Naive thymus-derived CD4-positive, alpha-beta T cell (primary cell): ENCODE measurements at places on chromosomes 3 and 15. TPM values are rescaled to one million over a fixed set of nuclear protein-coding genes. Genes with fewer than 3 reads are reported as not detected.

The HAPLN3 gene
- 158 TPM in 2 replicates for total RNA-seq

The PIF1 gene
- 0.34 TPM for total RNA-seq

The SAMMSON gene
- total RNA-seq: not detected in 2 replicates

DNA sequence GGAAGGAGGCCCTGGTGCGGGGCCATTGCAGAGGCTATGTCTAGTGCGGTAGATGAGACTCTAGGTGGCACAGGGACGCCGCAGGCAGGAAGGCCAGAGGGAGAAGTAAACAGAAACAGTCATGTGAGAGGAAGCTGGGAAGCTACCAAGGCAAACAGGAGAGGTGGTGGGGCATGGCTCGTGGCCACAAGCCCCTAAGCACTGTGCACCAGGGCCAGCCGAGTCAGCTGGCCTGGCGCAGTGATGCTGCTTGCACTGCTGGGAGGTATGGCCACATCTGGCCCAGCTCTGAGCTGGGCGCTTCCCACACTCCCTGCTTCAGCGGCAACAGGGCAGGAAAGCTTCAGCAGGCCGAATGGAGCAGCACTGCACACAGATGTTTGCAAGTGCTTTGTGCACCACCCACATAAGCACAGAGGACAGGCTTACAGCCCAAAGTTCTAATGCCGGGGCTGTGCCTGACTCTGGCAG, 76.6 kb downstream of the SRGAP3 start:
- no peaks in the 10 kb centered on the region for H3K27me3 ChIP-seq
- peaks cover 29% of the 10 kb centered on the region for H3K4me1 ChIP-seq
- H3K27ac ChIP-seq: no peak overlapping the region
